ENCODE measurements at places on chromosomes 1 and 21.
A peak's percentile ranks its signal among the peaks of the same experiment; 100 is the strongest.

GRCh38 chr1:147812799-147813198 lies 52.4 kb upstream of the GJA5 start:
- DNase-seq, result no peak

DNA sequence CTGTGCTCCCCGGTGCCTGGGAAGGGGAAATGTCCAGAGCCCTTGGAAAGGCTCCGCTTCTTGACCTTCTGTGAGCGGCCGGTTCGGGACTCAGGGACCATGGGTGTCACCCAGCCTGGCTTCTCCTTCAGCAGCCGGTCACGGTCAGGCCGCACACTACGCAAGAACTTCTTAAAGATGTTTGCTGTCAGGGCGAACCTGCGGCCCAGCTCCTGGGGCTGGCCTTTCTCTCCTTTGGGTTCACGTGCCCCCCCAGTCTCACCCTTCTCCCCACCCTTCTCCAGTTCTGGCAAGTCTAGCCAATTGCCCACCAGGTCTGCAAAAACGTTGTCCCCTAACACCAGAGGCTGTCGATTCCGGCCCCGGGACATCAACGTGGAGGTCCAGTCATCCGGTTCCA lies 12.1 kb downstream of the INKA2 start:
- peak; percentile 69 for DNase-seq

DNA sequence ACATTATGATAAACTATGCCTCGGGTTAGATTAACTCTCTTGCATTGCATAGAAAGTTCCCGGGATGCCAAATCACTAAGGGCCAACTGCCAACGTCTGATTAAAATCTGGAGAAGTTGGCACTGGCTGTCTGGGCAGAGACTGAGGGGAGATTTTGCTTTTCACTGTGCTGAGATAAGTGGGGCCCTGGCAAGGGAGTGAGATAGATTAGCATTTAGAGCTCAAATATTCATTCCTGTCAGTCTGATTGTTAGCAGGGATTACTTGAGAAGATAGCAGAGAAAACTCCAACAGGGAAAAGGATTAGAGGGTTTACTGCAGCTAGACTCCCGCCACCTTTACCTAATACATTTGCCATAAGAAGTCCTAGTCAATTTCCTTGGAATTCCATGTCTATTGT lies 714.1 kb upstream of the CHRM3 start:
- DNase-seq, result no peak

DNA sequence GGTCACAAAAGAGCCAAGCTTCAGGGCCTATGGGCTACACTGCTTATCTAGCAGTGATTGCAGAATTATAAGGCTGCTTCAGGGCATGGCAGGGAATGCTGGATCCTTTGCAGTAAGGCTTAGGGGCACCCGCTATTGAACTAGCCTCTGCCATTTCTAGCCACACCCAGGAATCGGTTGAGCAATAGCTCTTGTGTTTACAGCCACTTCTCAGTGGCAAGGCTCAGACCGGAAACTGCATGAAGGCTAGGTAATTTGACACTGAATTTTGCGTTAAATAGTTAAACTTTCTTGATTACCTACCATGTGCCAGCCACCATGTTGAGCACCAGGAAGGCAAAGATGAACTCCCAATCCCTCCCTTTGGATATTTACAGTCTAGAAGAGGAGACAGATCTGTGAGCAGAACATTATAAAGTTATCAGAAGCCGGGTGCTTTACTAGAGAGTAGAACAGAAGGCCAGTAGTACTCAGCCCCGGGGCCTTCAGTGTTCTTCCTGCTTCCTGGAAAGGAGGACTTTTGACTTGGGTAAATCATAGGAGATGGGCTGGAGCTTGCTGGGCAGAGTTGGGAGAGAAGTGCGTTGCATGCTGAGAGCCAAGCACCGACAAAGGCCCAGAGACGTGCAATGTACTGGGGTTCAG lies 98.6 kb upstream of the LPGAT1 start:
- no peak for DNase-seq
